ENCODE measurements at places on chromosomes 2 and 18.
A peak's percentile ranks its signal among the peaks of the same experiment; 100 is the strongest.

- DNase-seq, result peak; percentile 3
Measured at GRCh38 chr2:173446722-173447121, 92.0 kb downstream of the CDCA7 start.

- peak; percentile 6 for DNase-seq
Measured at GRCh38 chr2:75559680-75560021, 1.1 kb downstream of the EVA1A start.

DNA sequence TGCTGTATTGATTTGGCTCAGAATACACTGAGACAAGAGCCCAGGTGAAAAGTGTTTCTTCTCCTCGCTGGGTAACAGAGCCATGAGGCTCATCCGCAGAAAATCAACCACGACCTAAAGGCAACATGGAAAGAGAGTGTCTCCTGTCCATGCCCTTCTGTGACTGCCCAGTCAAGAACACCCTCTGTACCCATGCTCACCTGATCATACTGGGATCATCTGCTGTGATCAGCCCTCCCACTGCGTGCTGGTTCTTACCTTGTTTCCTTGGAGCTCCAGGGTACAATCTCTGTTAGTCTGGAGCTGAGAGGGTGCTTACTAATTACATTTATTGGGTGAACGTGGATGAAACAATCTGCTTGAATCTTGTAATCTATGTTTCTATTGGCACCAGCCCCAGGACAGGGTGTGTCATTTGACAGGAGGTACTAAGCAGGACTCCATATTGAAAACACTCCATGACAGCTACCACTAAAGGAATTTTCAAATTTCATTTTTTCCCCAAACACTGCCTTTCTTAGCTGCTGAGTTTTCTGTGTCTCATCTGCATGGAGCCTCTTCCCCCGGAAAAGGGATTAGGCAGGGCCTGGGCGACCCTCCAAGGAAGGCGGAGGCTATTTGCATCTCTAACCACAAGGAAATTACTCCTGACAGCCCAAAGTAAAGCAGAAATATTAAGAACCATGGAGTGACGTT, 39.7 kb upstream of the GRP start:
- peak; percentile 62 for DNase-seq

- no peak for DNase-seq
Measured at GRCh38 chr2:55163941-55164390, 68.1 kb downstream of the CLHC1 start.

GRCh38 chr18:26745288-26746181, 120.0 kb downstream of the AQP4 start:
- DNase-seq, result no peak

- DNase-seq, result no peak
Measured at GRCh38 chr2:1140389-1141003, 189.8 kb downstream of the SNTG2 start.

- no peak for DNase-seq
Measured at GRCh38 chr2:9322576-9322975, 100.8 kb downstream of the ITGB1BP1 start.

DNA sequence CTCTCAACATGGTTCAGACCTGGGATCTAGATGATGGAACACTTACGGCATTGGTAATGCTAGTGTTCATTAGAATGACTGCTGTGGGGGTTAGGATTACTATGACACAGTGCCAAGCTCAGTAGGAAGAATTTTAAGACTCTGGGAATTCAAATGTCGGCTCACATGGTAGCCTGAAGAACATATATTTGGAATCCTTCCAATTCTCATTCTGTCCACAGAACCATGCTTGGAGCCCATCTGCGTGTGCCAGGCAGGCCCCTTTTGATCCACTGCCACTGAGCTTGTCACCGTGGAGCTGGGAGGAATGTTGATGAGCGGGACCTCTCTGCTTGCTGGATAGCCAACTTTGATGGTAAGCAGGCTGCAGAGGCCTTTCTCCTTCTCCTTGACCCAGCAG, 322.0 kb upstream of the SOX11 start:
- no peak for DNase-seq

DNA sequence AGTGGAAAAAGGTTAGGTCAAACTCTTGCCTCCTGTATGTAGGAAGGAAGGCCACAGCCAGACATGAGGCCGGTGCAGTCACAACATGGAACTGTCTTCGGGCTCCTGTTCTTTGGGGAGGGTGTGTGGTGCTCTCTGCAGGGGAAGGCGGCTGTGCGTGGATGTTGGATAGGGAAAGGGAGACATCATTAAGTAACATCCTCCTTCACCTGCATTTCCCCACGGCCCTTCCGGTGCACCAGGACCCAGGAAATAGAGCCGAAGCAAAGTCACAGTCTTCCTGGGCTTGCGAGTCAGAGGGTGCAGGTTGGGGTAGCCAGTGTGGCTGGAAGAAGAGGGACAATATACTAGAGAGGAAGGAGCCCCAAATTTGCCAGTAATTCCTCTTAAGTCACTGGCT, 78.9 kb upstream of the SMAD7 start:
- DNase-seq, result no peak

DNA sequence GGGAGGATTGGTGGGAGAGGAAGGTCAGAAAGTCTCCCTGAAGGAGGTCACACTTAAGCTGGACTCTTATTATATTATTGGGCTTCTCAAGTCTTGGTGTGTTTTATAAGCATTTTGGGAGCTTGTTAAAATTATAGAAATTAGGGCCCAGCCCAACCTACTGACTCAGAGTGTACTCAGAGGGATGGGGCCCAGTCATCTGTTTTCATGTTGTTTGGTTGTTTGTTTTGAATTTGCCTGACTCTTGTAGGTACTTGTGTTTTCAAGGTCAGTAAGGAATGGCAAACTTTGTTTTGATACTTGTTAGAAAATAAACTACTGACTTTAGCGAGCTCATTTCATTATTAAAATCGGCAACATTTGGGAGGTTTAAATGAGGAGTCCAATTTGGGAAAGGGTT, 152.0 kb downstream of the INSIG2 start:
- no peak for DNase-seq

- DNase-seq, result no peak
Measured at GRCh38 chr2:100580367-100581276, 17.8 kb downstream of the PDCL3 start.

DNA sequence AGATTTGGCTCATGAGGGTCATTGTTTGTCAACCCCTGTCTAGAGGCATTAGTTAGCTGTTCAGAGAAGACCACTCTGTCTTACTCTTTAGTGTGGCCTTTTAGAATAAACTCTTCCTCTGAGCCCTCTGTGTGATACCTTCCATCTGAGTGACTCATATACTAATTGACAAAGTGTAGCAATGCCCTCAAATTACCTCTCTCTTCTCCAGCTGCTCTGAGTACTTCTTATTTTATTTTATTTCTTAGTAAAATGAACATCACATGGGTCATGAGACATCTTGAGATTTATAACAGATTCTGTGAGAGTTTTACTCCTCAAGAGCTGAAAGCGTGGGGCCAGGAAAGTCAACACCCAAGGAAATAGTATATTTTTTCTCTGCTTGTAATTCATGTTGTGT, 67.4 kb downstream of the KCTD18 start:
- peak; percentile 86 for DNase-seq

- no peak for DNase-seq
Measured at GRCh38 chr2:175734686-175735085, 267.4 kb downstream of the LNPK start.

DNA sequence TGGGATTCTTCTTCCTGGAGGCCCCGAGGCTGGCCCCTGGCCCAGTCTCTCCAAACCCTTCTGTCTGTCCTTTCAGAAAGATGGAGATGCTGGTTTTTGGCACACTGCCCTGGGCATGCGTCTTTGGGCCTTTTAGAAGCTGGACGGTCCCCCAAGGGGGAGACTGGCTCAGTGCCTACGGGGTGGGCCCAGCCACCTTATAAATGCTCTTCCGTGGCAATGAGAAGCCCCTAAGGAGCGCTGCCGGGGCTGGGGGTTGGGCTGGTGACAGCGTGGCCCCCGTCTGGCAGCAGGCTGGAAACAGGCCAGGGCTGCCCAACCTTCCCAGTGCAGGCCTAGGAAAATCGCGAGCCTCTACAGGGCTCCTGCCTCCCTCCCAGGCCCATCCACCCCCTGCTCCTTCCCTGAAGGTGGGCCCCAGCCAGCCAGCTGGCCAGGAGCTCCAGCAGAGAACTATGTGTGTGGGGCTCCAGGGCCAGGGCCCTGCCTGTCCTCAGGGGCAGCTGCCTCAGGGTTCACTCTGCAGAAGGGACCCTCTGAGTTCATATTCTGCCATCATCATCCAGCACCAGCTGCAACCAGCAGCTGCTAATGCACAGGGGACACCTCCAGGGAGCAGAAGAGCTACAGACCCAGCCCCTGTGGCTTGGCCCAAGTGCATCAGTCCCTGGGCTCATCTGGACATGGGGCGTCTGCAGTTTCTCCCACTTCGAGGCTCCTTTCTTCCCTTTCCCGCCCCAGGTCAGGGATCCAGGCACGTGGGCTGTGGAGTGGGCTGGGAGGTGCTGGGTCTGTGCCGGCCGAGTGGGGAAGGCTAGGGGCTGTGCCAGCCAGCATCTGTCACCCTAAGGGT, 107.6 kb upstream of the OTOS start:
- no peak for DNase-seq

GRCh38 chr2:120463996-120464395, 118.1 kb downstream of the INHBB start:
- no peak for DNase-seq

- no peak for DNase-seq
Measured at GRCh38 chr18:52615943-52616342, 275.9 kb downstream of the DCC start.

DNA sequence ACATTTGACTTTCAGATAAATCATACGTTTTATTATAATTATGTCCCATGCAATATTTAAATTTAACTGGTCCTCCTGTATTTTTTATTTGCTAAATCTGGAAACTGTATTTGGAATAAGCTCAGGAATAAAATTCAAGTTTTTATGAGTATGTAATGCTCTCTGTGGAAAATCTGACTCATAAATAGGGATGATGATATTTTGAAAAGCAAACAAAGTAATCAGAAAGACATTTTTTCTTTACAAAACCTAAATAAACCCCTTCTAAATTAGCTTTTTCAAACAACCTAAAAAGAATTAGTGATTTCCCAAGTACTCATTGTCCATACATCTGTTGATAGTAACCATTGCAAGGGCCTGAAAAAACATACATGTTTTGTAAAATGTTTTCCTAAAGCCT, 41.1 kb downstream of the ASB1 start:
- DNase-seq, result peak; percentile 44

GRCh38 chr2:39608686-39609441, 56.9 kb upstream of the TMEM178A start:
- DNase-seq, result no peak

DNA sequence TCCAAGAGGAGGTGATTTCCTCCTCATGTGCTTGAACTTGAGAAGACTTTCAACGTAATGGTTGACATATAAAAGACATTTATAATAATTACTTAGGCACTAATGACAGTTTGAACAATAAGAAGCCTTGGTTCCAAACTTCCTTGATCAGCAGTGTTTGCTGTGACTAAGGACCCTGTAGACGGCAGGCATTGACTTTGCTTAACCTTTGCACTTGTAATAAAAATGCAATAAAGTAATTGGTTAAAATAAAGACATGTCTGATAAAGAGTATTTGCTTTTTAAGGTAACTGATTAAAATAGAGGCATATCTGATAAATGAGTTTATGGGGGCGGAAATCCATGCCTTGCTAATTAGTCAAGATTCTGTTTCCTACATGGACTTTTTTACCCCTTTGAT, 82.2 kb upstream of the ST8SIA3 start:
- DNase-seq, result no peak

GRCh38 chr2:86033751-86034692, 71.7 kb downstream of the POLR1A start:
- DNase-seq, result no peak

DNA sequence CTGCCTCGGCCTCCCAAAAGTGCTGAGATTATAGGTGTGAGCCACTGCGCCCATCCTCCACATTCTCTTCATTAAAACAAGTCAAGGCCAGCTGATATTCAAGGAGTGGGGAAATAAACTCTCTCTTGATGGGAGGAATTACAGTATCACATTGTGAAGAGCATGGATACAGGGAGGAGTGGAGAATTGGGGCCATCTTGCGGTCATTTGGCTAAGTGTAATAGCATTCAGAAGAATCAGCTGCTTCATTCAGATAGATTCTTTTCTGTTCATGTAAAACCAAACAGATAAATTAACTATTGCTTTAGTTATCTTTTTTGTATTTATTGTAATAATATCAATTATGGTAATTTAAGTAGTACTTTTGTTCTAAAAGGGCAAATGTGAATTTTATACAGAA, 156.3 kb downstream of the UBR3 start:
- no peak for DNase-seq

DNA sequence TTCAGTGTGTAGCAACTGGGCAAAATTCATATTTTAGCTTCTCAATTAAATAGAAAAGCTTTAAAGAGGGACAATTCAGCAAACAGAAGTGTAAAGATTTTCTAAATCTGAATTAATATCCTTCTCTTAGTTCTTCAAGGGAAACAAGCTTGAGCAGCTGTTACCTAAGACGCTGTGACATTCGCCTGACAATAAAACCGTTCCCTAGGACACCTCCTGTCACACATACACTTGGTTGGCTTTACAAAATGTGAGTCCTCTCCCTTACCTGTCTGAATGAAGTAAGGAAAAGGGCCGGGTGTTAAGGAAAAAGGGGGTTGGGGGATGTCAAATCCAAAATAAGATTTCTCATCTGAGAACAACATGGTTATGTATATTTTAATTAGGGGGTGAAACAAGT, 2.1 kb downstream of the SERTAD2 start:
- DNase-seq, result no peak

GRCh38 chr18:50871846-50872245, 7.1 kb upstream of the ME2 start:
- no peak for DNase-seq

DNA sequence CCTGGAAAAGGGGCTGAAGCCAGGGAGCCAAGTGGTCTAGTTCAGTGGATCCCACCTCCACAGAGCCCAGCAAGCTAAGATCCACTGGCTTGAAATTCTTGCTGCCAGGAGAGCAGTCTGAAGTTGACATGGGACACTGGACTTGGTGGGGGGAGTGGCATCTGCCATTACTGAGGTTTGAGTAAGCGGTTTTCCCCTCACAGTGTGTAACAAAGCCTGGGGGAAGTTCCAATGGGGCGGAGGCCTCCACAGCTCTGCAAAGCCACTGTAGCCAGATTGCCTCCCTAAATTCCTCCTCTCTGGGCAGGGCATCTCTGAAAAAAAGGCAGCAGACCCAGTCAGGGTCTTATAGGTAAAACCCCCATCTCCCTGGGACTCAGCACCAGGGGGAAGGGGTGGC, 144.4 kb downstream of the PTPRM start:
- DNase-seq, result no peak

All from IMR-90 (cell line).